ENCODE measurements at places on chromosomes 1 and 21. TPM values are rescaled to one million over a fixed set of nuclear protein-coding genes. Genes with fewer than 3 reads are reported as not detected.
A peak's percentile ranks its signal among the peaks of the same experiment; 100 is the strongest.

DNA sequence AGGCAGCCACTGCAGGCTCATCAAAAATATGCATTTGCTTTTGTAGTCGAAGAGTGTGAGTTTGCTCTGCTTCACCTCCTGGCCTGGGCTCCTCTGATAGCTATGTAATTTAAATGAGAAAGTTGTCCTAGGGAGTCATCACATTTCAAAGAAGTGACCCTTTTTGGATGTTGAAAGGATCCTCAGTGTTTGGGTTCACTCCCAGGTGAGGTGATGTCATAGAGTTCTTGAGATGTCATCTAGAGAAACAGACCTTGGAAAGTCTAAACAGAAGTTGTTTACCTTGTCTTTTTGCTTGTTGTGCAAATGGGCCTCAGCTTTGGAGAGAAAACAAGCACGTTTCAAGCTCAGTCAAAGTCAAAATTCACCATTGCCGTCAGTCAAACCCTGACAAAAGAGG lies 92.0 kb upstream of the BARHL2 start:
- no peak for DNase-seq
- no peak overlapping the region for H3K27ac ChIP-seq
- H3K4me1 ChIP-seq, result no peaks in the 10 kb centered on the region
- no peaks in the 10 kb centered on the region for H3K36me3 ChIP-seq
- H3K4me3 ChIP-seq, result no peak overlapping the region

GRCh38 chr1:221302357-221302756 lies 423.1 kb downstream of the HLX start:
- no peak for DNase-seq
- no peaks in the 10 kb centered on the region for H3K4me1 ChIP-seq
- H3K36me3 ChIP-seq, result no peaks in the 10 kb centered on the region
- peaks cover 29% of the 10 kb centered on the region for H3K27me3 ChIP-seq
- no peak overlapping the region for H3K4me3 ChIP-seq

DNA sequence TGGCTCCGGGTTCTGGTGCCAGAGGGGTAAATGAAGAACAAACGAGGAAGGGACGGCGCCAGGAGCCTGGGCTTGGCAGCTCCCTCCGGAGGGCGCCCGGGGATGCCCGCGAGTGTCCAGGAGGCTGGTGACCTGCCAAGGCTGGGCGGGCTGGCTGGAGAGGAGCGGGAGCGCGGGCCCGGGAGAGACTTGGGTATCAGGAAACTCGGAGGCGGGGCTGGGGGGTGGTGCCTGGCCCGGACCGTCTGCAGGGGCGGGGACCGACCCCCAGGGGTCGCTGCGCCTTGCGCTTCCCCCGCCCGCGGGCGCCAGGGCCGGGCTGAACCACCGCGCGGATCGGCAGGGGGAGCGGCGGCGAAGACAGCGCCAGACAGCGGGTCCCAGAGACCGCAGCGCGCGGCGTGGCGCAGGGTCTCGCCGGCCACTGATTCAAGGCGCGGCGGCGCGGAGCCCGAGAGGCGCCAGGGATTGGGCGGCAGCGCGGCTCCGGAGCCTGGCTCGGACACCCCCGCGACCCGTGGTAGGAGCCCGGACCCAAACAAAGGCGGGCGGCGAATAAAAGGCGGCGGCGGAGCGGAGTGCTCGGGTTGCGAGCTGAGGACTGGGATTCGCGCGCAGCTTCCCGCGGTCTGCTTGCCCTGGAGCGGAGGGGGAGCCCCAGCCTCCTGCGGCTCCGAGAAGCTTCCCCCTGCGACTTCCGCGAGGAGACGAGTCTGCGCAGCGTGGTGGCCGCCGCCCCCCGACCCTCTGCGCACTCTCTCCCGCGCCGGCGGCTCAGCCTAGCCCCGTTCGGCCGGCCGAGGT lies at the start of gene DISP3:
TSS of gene DISP3 (plus strand) at position 585 of the 804 bp plus-strand sequence. CDS start 21,838 bp downstream, outside the sequence.
- no peaks in the 10 kb centered on the region for H3K36me3 ChIP-seq
- H3K4me1 ChIP-seq, result peaks cover 9% of the 10 kb centered on the region
- peak; percentile 73 for DNase-seq
- H3K27me3 ChIP-seq, result peaks cover 49% of the 10 kb centered on the region
- H3K27ac ChIP-seq, result no peak within 1 kb of the TSS
- H3K4me3 ChIP-seq, result peak within 1 kb of the TSS; percentile 71

DNA sequence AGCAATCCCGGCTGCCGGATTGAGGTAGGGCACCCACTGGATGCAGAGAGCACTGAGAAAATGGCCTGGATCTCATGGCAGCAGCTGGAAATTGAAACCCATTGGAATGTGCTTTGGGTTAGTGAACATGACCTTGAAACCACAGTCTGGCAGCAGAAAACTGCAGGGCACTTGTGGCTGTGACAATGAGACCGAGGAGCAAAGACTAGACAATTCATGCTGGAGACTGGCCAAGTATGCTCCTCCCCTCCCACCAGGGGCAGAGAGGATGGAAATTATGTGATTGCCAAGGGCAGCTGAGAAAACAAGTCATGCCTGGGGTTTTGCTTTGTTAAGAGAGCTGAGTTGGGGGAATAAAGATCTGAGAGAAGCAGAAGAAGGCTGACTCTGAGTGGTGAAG lies 60.7 kb downstream of the ZNF697 start:
- DNase-seq, result no peak
- H3K4me1 ChIP-seq, result no peaks in the 10 kb centered on the region
- no peak overlapping the region for H3K4me3 ChIP-seq
- no peaks in the 10 kb centered on the region for H3K36me3 ChIP-seq
- H3K27me3 ChIP-seq, result peaks cover 2% of the 10 kb centered on the region
- no peak overlapping the region for H3K27ac ChIP-seq

DNA sequence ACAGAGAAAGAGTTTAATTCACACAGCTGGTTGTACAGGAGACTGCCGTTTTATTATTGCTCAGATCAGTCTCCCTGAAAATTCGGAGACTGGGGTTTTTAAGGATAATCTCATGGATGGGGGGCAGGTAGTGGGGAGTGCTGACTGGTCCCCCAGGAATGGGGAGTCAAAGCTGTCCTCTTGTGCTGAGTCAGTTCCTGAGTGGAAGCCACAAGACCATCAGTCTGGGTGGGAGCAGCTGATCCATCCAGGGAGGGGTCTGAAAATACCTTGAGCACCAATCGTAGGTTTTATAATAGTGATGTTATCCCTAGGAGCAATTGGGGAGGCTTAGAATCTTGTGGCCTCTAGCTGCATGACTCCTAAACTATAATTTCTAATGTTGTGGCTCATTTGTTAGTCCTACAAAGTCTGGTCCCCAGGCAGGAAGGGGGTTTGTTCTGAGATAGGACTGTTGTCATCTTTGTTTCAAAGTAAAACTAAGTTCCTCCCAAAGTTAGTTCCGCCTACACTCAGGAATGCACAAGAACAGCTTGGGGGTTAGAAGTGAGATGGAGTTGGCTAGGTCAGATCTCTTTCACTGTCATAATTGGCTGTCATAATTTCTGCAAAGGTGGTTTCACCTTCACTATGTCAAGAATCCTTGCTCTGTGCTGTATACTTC lies 50.3 kb downstream of the TRAF5 start:
- peaks cover 49% of the 10 kb centered on the region for H3K36me3 ChIP-seq
- H3K4me3 ChIP-seq, result no peak overlapping the region
- peak overlapping the region; percentile 7 for H3K27ac ChIP-seq
- H3K4me1 ChIP-seq, result peaks cover 5% of the 10 kb centered on the region

- no peak overlapping the region for H3K27ac ChIP-seq
- H3K4me3 ChIP-seq, result peak overlapping the region; percentile 20
- H3K36me3 ChIP-seq, result peaks cover 21% of the 10 kb centered on the region
- H3K27me3 ChIP-seq, result no peaks in the 10 kb centered on the region
- no peak for DNase-seq
Measured at GRCh38 chr1:117061986-117062415, 1.9 kb downstream of the TTF2 start.

Gene PCSK9
- not detected for total RNA-seq
